T-cell (primary cell): ENCODE measurements at places on chromosomes 1 and 21. TPM values are rescaled to one million over a fixed set of nuclear protein-coding genes. Genes with fewer than 3 reads are reported as not detected.

- DNase-seq: no peak
Measured at GRCh38 chr1:7331926-7332535, 439.1 kb upstream of the VAMP3 start.

- DNase-seq: no peak
Measured at GRCh38 chr1:53946252-53947171, at the start of gene LRRC42. LRRC42 (plus strand) TSS chr1:53946350; CDS start chr1:53952000, 5,650 bp downstream.

DNA sequence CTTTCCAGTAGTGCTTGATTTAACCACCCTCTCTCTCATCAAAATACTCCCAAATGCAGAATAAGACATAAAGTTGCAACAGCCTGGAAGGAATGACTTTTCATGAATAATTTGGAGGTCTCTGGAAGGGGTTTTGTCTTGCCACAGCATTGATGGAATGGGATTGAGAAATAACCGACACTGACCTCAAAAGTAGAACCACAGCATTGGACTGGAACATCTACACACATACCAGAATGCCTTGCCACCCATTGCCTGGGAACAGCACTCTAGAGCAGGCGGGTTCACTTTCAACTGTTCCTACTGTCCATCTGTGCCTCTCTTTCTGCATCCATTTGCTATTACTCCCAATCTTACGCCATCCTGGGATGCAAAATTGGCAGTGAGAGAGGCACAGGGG, 149.1 kb upstream of the USP24 start:
- no peak for DNase-seq

GRCh38 chr1:163876546-163876945, 554.8 kb downstream of the NUF2 start:
- DNase-seq: no peak

DNA sequence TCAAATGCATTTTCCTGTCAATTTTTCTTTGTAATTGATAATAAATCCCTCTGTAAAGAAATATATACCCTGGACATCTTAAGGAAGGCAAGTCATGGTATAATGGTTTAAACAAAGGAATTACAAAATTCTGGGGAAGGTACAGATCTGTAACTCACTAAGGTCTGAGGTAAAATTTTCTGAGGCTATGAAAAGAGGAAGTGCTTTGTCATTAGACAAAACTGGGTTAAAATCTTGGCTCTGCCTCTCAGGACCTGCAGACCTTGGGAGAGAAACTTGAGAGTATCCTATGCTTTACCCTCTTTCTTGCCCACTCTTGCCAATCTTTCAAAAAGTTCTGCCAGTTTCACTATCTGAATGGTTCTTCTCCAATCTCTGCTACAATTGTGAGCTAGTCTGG, 26.8 kb upstream of the BEND5 start:
- DNase-seq: no peak

DNA sequence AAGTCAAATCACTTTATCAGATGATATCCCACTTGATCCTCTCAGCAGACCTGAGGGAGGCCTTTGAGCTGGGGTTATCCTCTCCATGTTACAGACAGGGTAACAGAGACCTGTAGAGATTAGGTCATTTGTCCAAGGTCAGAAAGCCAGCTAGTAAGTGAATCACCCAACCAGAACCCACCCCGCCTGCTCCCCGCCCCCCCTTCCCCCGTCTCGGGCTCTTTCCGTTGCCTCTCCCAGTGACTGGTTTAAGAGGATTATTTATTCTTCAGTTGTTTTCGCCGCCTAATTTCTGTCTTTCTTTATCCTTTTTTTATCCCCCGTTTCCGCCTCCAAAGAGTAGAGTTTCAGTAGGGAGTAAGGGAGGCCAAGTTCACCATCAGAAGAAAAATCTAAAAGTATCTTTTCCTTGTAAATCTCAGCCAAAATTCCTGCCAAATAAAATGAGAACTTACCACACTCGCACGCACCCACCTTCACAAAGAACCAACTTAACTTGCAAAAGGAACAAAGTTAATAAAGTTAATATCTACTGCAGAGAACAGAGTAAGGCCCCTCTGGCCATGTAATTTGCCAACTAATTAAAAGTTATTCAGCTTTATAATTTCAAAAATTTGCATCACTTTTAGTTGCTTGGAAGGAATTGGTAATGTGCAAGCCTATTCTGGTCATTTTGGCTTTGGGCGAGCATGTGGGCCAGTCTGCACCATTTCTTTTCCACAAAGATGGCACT, 76.8 kb upstream of the TRABD2B start:
- DNase-seq: no peak

DNA sequence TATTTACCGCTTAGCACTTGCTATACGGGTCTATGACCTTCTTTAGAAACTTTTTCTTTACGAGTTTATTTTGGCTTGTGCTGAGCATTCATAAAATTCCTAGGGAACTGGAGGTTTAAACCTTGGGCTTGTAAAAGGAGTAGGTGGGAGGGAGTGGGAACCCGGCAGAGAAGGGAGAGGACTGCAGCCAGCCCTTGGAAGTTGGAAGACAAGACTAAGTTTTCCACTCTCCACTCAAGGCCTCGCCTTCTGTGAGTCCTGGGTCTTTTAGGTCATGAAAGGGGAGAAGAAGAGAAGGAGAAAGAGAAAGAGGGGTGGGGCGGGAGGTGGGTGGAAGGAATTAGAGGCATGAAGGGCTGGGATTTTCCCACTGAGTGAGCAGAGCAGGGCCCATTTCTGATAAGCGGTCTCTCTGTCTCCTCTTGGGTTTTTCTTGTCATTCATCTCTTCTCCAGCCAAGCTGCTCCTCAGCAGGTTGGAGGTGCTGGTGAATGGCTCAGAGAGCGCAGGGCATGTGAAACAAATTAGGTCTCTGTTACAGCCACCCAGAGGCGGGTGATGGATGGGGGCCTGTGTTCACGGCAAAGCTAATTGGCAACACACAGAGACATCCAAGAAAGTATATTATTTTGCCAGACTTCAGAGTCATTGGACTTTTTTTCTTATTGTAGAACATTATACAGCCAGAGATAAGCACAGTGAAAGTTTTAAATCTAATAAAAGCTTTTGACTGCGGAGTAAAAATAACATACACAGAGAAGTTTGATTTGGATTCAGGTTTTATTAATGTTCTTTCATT, 247.3 kb downstream of the FOXD2 start:
- DNase-seq: no peak

GRCh38 chr1:43067977-43068751, 103.9 kb downstream of the EBNA1BP2 start:
- no peak for DNase-seq

GRCh38 chr1:208807446-208808127, 563.4 kb upstream of the PLXNA2 start:
- DNase-seq: no peak

Gene CYB5RL
- 8.3 TPM for total RNA-seq

Gene IFNLR1
- 7.0 TPM for total RNA-seq

Gene UBASH3A
- total RNA-seq: 59.1 TPM

Gene HAO2
- total RNA-seq: not detected
